ENCODE measurements at places on chromosomes 6 and 20.

DNA sequence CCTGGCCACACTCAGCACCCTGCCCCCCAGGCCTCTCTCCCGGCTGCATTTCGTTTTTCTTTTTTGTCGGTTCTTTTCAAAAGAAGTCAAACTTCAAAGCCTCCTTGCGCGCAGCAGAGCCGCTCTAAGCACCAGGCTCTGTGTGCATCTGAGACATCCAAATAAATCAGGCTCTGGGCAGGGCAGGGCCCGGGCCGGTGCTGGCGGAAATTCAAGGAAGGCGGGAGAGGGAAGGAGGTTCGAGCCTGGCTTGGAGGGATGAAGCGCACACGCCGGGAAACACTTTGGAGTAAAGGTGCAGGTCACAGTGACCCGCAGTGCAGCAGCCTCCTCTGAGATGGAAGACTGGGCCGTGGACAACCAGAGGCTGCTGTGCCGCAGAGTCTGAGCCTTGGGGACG lies 5.8 kb downstream of the GATA5 start:
- no peak for DNase-seq

GRCh38 chr20:32672394-32672981 lies 1.3 kb downstream of the C20orf203 start:
- no peak for DNase-seq

GRCh38 chr6:125886914-125887313 lies 69.7 kb upstream of the HINT3 start:
- no peak for DNase-seq

DNA sequence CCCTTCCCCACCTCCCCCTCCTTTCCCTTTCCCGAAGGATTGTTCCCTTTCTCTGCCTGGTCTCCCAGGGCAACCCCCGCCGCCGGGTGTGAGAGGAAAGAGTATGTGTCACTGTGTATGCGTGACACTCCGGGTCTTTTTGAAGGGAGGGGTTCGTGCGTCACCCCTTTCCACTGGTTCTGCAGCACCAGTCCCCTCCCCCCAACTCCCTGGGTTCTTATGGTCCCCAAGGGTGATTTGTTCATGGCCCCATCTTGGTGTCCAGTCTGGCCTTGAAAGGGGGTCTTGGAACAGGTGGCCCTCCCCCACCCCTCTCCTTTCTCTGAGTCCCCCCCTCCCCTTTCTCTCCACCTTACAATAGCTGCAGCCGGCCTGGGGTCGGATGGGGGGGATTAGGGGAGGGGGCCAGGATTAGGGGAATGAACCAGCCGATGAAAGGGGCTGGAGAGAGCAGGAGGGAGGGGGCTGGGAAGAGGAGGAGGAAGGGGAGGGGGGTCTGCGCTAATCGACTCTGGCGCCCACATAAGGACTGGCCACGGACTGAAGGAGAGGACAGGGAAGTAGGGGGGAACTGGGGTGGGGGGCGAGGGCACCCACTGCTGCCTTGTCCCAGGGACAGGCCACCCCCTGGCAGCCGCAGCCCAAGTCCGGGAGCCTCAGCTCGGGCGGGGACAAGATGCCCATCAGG lies 1.3 kb upstream of the RING1 start:
- DNase-seq, result no peak

DNA sequence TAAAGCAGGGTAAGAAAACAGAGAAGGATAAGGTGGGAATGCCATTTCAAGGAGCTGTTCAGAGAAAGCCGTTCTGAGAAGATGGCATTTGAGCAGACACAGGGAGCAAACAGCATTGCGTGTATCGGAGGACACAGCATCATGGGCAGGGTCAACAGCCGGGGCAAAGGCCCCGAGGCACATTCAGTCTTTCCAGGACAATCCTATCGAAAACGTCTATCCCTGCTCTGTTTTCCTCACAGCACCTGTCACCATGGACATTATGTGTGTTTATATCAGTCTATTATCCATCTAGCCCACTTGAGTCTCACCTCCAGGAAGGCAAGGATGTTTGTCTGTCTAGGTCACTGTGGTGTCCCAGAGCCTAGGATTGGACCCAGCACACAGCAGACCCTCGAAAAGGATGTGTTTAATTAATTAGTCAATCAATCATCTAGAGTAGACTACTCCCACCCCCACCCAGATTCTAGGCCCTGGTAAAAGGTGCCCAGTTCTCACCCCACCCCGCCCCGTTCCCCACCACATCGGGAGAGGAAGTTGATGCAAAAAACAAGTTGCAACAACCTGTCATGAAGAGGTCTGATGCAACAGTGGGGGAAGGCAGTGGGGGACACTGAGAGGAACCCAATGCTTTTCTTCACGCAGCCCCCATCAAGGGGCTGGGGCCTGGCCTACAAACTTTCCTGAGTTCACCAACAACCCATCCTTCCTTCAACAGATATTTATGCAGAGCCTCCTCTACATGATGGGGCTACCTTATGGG lies 66.6 kb downstream of the PREX1 start:
- no peak for DNase-seq

DNA sequence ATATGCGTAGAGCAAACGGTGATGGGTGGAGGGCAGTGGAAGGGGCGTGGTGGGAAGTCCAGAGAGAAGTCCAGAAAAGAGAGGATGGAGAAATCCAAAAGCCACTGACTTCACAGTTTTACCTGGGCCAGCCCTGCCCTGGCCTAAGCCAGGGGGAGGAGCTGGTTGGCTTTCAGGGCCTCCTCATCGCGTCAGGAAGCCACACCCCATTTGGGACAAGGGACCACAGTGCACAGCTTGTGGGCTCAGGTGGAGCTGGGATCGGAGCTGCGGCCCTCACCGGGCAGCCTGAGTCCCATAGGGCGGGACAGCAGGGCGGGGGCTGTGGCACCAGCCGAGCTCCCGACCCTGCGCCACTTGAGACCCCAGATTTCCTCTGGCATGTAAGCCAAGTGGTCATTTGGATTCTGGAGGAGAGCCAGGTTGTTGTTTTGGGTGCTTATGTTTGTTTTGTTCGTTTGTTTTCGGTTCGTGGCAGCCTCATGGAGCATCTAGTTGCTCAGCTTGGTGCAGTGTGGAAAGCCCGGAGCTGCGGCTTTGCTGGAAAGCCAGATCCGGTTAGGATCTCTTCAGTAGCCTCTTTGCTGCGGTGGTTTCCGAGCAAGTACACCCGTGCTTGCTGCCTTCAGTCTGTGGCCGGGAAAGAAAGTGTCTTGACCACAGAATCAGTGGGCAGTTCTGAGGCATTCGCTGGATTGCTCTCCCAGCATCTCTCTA lies 42.2 kb downstream of the RIOK1 start:
- no peak for DNase-seq

- no peak for DNase-seq
Measured at GRCh38 chr6:14089224-14089623, 28.3 kb upstream of the CD83 start.

DNA sequence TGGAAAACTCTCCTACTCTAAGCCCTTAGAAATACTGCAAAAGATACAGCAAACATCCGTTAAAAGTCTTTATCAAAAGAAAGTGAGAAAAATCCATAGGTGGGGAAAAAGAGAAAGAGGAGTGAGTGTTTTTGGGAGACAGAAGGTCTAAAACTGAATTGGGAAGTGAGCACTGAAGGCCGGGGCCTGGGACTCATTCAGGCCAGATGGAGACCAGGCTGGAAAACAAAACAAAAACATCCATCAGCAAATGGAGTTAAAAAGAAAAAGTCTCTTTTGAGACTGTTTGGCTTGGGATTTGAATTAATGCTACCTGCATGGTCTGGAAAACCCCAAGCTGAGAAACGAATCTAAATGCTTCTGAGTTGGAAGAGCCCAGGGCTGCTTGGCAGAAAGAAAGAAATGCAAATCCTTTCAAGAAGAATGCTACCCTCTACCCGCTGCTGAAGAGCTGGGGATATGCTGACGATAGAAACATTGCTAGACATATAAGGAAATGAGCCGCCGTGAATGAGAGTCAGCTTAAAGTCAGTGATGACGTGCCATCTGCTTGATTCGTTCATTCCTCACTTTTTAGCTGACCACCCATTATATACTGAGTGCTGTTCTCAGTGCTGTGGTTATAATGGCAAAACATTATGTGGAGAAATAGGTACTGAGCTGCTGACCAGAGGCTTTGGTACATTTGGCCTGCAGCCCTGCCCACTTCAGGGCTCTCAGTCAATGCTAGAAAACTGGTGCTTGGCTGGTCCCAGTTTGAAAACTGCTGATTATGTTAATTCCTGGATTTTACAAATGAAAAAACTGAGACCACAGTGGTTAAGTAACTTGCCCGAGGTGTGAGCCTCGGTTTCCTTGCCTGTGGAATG lies 28.0 kb upstream of the TULP4 start:
- no peak for DNase-seq

- DNase-seq, result no peak
Measured at GRCh38 chr6:166716910-166717617, 90.0 kb upstream of the RPS6KA2 start.

GRCh38 chr6:106475284-106475683 lies 114.8 kb downstream of the CRYBG1 start:
- DNase-seq, result no peak

- DNase-seq, result no peak
Measured at GRCh38 chr6:7390226-7390878, 744 bp downstream of the RIOK1 start.

- no peak for DNase-seq
Measured at GRCh38 chr6:122495612-122496011, 24.0 kb upstream of the SERINC1 start.

- no peak for DNase-seq
Measured at GRCh38 chr20:44186674-44187053, 324 bp downstream of the JPH2 start.

DNA sequence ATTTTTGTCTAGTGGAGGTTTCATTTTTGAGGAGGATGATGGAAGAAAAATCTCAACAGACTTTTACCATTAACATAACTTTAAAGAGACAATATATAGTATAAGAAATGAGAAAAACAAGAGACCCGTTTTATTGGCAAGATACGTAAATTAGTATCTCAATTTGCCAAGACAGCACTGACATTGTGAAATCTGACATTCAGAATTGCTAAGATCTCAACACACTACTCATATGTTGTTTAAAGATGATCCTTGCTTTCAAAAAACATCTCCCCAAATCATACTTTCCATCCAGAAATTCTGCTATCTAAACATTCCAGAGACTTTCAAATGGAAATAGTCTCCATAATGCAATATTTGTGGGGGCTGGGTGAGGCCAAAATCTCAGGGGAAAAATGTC lies 220.9 kb upstream of the CEP162 start:
- DNase-seq, result no peak

DNA sequence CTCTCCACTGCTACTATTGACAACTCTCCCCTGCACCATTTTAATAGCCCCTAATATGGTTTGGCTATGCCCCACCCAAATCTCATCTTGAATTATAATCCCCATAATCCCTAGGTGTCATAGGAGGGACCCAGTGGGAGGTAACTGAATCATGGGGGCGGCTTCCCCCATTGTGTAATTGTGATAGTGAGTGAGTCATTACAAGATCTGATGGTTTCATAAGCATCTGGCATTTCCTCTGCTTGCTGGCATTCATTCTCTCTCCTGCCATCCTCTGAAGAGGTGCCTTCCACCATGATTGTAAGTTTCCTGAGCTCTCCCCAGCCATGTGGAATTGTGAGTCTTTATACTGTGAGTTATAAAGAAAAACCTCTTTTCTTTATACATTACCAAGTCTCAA lies 74.1 kb upstream of the TCF21 start:
- DNase-seq, result no peak

DNA sequence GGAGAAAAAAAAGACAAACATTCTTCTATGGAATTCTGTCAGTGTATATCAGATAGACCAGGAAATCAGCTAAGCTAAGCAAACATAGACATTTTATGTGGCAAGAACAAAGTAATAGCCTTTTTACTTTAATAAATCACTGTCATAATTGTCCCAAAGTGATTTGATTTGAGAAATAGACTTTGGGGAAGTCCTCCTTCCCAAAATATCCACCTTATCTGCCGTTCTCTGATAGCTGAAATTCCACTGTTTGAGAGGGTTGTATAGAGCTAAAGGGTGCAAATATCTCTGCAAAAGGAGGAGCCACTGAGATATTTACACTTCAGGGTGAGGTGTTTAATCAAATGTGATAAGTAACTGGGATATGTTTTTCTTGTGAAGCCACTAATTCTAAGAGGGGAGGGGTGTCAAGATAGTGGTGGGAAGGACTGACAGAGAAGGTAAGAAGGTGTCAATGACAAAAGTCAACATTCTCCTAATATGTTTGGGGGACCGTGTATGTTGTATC lies 544.4 kb upstream of the JAG1 start:
- DNase-seq, result no peak

DNA sequence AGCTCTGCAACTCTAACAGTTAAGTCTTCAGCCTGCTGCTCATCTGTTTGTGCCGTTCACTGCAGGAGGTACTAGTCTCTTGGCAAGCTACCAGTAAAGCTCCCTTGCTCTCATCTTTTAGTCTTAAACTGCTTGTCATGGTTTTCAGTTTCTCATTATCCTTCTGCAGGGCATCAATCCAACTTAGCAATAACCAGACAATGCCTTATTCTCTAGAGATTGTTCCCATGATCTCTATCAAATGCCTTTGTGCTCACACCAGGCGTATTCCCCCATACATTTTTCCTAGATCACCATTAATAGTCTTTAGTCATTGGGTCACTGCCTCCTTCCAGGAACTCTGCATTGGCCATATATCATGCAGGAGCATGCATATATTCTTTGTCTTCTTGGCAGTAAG lies 171.3 kb downstream of the GRM1 start:
- DNase-seq, result no peak

DNA sequence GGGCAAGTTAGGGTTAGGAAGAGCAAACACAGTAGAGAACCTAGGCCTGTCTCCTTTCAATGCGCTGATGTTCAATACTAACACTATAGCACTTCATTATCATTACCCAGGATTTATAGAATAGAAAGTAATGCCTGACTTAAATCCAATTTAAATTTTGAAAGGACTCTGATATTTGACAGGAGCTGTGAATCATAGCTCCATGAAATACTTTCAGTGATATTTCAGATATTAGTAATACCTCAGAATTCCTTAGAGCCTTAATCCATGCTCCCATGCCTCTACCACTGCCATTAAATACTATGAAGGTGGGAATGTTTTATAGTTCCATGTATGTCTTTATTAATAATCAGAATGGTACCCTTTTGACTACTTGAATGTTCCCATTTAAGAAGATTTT lies 530.2 kb downstream of the BCKDHB start:
- DNase-seq, result no peak

Data from stimulated activated CD4-positive, alpha-beta T cell treated with anti-CD3 and anti-CD28 coated beads, Interleukin-4, amount 100 ng/mL, for 4 hours (primary cell).